OCI-LY7 (cell line): ENCODE measurements at places on chromosomes 3 and 15.

DNA sequence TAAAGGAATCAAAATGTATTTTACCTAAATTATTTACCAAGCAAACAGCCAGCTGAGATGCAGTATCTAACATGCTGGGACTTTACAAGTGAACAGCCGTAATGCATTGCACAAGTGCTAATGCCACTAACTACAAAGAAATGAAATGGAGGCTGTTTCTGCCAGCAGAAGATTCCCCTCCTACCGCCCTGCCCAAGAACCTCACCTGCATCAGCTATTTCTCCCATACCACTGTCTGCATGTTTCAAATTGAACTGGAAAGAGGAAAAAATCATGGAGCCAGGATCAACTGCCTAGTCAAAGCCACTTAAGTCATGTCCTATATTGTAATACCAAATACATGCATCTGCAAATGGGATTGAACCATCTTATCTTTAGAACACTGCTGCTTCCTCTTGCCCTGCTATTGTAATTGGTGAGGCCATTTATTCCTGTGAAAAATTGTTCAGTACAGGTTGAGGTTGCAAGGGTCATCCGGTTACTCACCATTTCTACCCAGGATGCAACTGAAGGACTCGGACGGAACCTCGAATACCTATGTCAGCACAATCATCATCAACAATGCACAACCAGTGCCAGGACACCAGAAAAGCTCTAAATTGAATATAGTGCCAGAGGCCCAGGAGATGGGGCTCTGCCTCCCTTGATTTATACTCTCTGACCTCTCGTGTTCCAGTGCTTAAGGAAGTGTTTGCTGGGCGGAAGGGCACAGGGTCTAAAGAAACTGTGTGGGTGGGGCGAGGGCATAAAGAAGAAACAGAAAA is 27.5 kb downstream of the ANXA2 start:
- no peak for DNase-seq

GRCh38 chr3:101193957-101194356 is 126.4 kb downstream of the IMPG2 start:
- no peak for DNase-seq

DNA sequence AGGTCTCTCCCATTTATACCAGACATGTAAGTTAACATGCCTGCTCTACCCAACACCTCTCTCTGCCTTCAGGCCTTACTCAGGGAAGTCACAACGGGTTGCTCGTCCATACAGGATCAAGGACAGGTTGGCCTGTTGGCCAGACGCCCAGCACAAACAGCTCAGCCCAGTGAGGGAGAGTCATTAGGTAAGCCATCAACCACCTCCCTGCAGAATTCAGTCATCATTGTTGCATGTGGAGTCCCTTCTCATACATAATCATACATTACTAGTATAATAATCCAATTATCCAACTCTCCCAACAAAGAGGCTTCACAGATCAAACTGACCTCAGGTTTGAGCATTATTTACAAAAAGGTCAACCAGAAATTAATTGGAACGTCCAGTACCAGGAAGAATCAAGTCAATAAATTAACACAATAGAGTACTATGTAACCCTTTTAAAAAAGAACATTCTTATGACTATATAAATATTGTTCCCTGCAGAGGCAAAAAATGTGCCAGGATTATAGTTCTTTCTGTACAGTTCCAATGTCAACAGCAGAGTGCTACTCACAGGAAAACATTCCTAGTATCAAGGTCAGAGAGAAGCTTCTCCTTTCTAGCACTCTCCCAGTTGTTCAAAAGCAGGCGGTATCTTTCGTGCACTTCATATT is 33.2 kb downstream of the HOMER2 start:
- DNase-seq: no peak

- peak; percentile 42 for DNase-seq
Measured at GRCh38 chr3:14570089-14570488, 29.9 kb upstream of the GRIP2 start.
